ENCODE measurements at places on chromosomes 4 and X. TPM values are rescaled to one million over a fixed set of nuclear protein-coding genes. Genes with fewer than 3 reads are reported as not detected.
A peak's percentile ranks its signal among the peaks of the same experiment; 100 is the strongest.

- no peak for DNase-seq
These were observed 1525.6 kb downstream of the ARAP2 start for GRCh38 chr4:34718576-34719245.

DNA sequence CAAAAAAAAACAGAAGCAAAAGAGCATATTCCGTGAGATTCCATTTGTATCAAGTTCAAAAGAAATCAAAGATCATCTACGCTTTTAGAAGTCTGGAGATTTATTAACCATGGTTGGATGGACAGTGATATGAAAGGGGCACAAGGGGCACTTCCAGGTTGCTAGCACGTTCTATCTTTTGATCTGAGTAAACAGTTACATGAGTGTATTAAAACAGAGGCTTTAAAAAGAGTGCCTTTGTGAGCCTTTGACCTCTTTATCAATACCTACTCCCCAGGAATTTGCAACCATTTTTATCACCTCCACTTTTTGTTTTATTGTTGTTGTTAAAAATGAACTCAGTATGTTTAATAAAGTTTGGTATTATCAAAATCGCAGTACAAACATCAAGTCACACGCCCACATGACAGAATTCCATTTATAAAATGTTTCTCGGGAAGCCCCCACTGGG, 72.4 kb upstream of the UCP1 start:
- DNase-seq: no peak

- DNase-seq: no peak
These were observed 114.5 kb upstream of the TRIM2 start for GRCh38 chr4:153089742-153090141.

GRCh38 chr4:162151850-162152249, 11.9 kb downstream of the FSTL5 start:
- no peak for DNase-seq

DNA sequence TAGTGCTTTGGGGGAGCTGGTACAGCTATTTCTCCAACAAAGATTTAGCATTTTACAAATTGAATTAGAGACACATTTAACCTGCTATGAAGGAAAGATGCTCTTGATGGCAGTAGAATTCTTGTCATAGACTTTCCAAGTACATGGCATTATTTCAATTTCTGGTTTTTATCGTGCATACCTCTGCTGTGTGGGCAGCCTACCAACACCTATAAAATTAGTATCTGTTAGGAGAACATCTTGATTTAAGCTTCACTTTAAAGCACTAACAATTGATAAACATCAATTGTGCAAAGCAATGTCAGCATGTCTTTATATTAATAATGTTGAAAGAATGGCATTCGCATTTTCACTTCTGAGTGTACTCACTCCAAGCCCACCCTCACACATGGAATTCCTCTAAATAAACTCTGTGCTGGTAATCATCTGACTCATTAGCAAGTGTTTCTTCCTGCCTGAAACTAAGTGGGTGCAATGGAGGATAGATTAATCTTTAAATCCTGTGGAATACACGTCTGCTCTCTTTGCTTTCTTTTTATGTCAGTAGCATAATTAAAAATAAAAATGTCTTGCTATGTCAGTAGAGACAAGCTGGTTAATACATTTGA, 279.8 kb upstream of the MAGEB18 start:
- DNase-seq: no peak

DNA sequence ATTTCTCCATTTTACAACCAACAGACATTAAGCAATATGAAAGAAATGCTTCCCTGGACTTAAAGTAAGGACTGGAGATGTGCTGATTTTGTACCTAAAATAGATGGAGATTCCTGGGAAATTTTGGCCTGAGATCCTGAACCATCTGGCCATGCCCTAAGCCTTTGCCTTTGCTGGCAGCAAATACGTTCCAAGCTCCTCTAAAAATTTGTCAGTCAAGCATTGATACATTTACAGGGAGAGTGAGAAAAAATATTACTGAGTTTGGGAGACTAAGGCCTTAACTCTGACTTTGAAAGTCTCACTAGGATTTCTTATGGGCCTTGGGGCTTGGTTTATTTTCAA, 63.9 kb downstream of the FHDC1 start:
- no peak for DNase-seq

GRCh38 chr4:85761803-85762528, 287.0 kb downstream of the ARHGAP24 start:
- peak; percentile 93 for DNase-seq

DNA sequence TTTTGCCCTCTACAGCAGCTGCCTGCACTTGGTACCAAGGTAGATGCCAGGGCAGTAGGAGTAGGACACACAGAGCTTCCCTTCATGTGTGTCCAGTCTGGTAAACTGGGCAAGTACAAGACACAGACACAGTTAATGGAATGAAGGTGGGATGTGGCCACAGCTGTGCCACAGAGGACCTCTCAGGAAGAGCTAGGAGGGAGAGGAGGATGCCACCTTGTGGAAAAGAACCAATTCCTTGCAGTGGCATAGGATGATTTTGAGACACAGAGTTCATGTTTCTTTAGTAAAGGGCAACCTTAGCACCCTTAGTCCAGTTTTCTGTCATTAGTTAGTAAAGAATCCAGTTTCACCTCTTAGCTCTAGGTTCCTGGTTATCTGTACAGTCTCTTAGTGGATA, 36.3 kb upstream of the TBC1D14 start:
- DNase-seq: no peak

DNA sequence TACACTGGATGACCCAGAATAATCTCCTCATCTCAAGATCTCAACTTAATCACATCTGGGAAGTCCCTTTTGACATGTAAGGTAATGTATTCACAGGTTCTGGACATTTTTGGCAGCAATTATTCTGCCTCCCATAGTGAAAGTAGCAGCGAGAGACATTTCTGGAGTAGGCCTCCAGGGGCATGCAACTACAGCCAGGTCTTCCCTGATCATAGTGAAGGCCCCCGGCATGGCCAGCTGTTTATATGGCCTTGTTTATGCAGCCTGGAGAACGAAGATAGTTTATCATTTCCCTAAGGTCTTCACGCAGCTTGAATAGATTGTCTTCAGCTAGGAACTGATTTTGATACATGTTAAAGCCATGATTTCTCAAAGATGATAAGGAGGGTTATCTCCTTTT, 139.9 kb downstream of the RNF150 start:
- peak; percentile 54 for DNase-seq

DNA sequence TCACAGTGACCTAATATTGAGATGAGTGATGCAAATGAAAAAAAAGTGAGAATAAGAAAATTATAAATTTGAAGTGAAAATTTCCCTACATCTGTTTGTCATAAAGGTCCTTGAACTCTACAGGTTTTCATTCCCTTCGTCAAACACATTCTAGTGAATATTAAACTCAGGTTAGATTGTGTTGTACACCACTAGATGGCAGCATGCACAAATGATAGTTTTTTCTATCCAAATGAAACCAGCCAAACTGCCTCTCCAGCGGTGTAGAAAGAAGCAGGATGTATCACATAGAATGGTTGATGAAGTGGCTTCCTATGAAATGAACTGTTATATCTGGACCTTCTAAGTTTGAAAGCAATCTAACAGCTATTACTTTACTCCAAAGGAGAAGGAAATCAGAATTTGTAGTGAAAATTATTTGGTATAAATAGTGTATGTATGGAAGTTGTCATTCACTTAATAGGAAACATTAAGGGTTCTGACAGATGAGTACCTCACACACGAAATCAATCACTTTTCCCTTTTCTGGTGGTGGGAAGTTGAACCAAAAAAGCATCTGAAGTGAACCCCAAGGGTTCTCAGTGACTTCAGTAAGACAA, 382.7 kb downstream of the UNC5C start:
- DNase-seq: peak; percentile 71

Gene MAP9
- polyA plus RNA-seq: 6.0 TPM

Gene OFD1
- 15.5 TPM for polyA plus RNA-seq

Data from muscle of back (tissue), 13 donors.